Foreskin fibroblast (primary cell): ENCODE measurements at places on chromosomes 7 and 10.

GRCh38 chr7:112495810-112496462 is 15.1 kb downstream of the LSMEM1 start:
- peak; percentile 82 for DNase-seq

DNA sequence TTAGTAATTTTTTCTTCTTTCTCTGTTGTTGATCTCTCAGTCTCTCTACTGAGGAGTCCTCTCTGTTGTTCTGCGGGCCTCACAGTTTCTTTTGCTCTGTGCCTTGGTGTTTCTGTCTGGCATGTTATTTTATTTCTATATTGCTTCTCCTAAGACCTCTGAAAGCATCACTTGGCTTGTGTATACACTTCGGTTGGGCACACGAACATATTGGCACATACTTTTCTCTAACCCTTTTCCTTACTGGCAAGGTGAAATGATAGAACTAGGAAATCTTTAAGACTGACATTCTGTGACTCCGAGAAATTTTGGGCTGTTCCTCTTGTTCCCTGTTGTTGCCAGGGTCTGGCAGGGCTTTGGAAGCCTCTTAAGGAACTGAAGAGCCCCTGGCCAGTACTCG is 148.9 kb downstream of the CELF2 start:
- no peak for DNase-seq

DNA sequence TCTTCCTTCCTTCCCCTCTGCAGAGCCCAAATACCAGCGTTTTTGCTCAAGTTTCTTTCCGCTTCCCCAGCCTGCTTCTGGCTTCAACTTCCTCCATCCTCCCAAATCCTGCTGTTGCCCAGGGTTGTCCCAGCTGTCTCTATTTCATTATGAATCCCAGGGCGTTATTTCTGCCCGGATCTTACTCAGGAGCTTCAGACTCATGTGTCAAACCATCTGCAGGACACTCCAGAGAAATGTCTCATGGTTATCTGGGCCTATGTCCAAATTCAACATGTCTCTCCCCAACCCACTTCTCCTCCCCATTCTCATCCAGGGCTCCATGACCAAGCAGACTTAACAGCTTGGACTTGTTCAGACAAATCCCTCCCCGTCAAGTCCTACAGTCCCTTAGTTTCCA is 15.6 kb downstream of the ARHGAP22 start:
- peak; percentile 97 for DNase-seq

GRCh38 chr7:1057416-1058291 is 13.3 kb downstream of the GPR146 start:
- DNase-seq: no peak

DNA sequence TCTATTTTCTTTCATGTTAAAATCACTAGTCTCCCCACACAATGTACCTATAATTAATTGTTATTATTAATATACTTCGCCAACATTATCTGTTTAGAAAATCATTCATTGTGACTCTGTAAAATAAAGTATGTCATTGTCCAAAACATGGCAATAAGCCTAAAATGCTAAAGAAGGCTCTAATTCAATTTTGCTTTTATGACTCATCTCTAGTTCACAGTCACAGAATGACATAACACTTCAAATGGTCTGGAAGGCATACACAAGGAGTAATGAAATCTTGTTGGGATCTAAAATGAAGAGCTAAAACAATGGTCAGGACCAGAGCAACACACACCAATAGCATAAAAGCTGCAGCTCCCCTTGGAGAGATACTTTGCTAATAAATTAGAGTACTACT is 505.8 kb downstream of the GPAM start:
- DNase-seq: peak; percentile 1

- no peak for DNase-seq
Observed at GRCh38 chr7:30852308-30852684, 59.4 kb upstream of the AQP1 start.

DNA sequence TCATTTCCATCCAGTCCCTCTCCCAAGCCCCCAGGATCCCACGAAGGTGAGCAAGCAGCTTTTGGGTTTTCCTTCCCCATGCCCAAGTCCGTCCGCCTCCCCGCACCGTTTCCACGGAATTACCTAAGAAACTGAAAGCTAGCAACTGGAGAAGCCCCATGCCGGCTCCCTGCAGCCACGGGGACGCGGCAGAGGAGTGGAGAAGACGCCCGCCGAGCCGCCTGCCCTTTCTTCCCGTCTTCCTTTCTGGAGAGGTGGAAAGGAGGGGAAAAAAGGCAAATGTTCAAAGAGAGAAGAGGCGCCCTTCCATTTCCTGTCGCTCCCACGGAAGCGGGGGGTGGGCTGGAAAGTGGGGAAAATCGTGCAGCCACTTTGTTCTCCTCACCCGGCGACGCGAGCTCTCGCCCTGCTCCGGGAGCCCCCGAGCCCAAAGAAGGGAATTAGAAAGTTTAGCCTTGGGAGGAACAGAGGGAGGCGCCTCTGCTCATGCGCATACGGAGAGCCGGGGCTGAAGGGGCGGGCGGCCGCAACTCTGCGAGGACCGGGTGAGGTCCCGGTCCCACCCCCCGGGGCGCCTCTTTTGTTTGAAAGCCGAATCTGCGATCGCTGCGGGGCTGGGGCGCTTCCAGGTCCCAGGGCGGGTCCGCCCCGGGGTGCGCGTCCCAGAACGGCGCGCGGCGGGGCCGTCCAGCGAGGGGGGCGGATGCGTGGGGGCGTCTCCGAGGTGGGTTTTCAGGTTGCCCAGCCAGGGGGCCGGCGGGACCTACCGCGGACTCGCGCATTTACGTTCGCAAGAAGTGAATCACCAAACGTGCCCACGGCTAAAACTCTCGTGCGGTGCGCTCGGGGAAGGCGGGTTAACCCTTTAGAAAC is at the start of gene LAMB1:
LAMB1 (minus strand) TSS at position 436 of the 873 bp plus-strand sequence; CDS start at position 160, 276 bp downstream.
- peak; percentile 91 for DNase-seq

GRCh38 chr10:47374611-47375536 is 9.2 kb downstream of the ZNF488 start:
- peak; percentile 69 for DNase-seq

DNA sequence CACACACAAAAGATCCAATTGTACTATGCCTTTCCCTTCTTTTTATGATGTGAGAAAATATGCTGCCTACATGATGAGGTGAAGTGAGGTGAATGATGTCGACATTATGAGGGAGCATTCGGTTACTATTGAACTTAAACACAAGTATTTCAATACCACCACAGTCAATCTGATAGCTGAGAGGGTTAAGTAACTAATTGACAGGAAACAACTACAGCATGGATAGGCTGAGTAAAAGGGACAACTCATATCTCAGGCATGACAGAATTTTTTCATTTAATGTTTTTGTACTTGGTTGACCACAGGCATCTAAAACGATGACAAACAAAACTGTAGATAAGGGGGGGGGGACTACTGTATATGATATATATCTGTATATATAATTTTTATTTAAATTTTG is 488.9 kb downstream of the SH2D4B start:
- DNase-seq: no peak

GRCh38 chr7:106643216-106644000 is 17.6 kb downstream of the CCDC71L start:
- DNase-seq: no peak

- DNase-seq: no peak
Observed at GRCh38 chr7:90276033-90276728, 31.2 kb downstream of the CFAP69 start.
